ENCODE measurements at places on chromosomes 6 and 20. TPM values are rescaled to one million over a fixed set of nuclear protein-coding genes. Genes with fewer than 3 reads are reported as not detected.

SLC16A10 gene
- total RNA-seq, result 9.3 TPM

ERGIC3 gene
- 187 TPM for total RNA-seq

- H3K27ac ChIP-seq, result no peak overlapping the region
- no peak for DNase-seq
- H3K36me3 ChIP-seq, result no peaks in the 10 kb centered on the region
- H3K4me1 ChIP-seq, result peaks cover 5% of the 10 kb centered on the region
- no peaks in the 10 kb centered on the region for H3K27me3 ChIP-seq
Measured at GRCh38 chr20:15439551-15439950, 1102.1 kb upstream of the FLRT3 start.

DNA sequence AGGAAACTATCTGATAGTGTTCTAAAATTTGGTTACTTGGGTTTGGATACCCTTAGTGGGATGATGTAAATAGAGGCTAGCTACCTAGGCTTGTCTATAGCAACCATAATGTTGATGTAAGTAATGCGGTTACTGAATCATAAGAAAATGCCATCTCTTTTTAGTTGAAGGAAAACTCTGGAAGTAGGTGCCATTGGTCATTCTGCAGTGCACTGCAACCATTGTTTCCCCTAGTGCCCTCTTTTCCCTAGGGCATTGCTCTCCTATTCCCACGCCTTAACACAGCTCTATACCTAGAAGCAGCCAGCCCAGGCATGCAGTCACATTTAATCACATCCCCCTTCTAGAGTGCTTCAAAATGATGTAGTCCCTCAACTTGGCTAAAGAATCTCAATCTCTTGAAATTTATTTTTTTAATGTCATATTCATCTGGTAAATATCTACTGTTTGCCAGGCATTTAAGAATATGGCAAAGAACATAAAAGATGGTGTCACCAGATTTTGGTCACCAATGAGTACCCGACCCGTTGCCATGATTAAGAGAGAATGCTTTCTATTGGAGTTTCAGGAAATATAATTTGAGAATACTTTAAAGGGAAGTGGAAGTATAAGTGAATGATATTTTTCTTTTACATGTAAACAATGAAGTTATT is 10.4 kb downstream of the LOC128125822 start:
- H3K4me1 ChIP-seq, result no peaks in the 10 kb centered on the region
- H3K27me3 ChIP-seq, result no peaks in the 10 kb centered on the region
- no peak overlapping the region for H3K27ac ChIP-seq
- DNase-seq, result no peak
- no peak overlapping the region for H3K4me3 ChIP-seq

All from H9 (cell line).